ENCODE measurements at places on chromosomes 7 and 10. TPM values are rescaled to one million over a fixed set of nuclear protein-coding genes. Genes with fewer than 3 reads are reported as not detected.

The GRID2IP gene
- total RNA-seq = 1.7 TPM

The OPN4 gene
- not detected for total RNA-seq

The AGR3 gene
- not detected for total RNA-seq

GRCh38 chr10:123784646-123785045 lies 107.0 kb downstream of the CPXM2 start:
- H3K27me3 ChIP-seq = no peaks in the 10 kb centered on the region
- H3K4me3 ChIP-seq = no peak overlapping the region
- H3K36me3 ChIP-seq = no peaks in the 10 kb centered on the region
- no peak for DNase-seq

DNA sequence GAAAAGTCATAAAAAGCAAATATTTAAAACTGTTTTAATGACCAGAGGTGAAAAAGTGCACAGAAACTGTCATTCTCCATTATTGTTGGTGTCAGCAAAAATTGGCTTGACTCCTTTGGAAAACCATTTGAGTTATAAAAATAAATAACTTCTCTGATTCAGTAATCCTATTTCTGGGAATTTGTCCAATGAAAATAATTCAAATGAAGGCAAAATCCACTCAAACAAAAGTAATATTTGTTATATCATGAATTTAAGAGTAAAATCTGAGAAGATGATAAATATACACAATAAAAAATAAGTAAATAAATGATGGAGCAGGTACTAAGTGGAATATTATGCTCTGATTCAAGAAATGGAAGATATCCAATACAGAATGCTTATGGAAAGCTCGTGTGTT lies 326.6 kb upstream of the KLF6 start:
- no peaks in the 10 kb centered on the region for H3K36me3 ChIP-seq
- H3K4me3 ChIP-seq = no peak overlapping the region
- DNase-seq = no peak
- H3K27ac ChIP-seq = no peak overlapping the region
- H3K4me1 ChIP-seq = peaks cover 5% of the 10 kb centered on the region

- H3K36me3 ChIP-seq = no peaks in the 10 kb centered on the region
- no peak overlapping the region for H3K27ac ChIP-seq
- no peaks in the 10 kb centered on the region for H3K27me3 ChIP-seq
These were observed 5.8 kb downstream of the CFAP69 start for GRCh38 chr7:90250601-90251303.

DNA sequence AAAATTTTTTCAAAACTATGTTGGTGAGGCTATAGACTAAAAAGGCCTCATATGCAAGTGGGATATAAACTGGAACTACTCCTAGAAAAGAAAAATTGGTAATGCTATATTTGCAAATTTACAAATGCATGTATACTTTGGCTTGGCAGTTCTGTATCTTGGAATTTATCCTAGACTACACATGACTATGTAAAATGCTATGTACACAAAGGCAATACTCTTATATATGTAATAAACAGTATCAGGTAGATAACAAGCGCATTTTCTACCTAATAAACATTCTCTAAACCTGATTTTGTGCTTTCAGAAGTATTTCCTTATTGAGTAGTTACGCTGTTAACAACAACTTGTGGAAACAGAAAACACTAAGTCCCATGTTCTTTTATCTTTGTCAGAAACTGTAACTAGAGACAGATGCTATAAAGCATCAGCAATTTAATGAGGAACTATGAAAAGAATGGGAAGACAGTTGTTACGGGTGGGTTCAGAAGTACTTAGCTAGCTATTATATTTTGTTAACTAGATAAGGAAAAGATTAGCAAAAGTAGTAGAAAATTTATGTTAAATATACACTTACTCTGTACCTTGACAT lies 107.8 kb downstream of the ARHGAP12 start:
- H3K27me3 ChIP-seq = no peaks in the 10 kb centered on the region
- no peak overlapping the region for H3K4me3 ChIP-seq
- H3K27ac ChIP-seq = no peak overlapping the region
- DNase-seq = no peak

DNA sequence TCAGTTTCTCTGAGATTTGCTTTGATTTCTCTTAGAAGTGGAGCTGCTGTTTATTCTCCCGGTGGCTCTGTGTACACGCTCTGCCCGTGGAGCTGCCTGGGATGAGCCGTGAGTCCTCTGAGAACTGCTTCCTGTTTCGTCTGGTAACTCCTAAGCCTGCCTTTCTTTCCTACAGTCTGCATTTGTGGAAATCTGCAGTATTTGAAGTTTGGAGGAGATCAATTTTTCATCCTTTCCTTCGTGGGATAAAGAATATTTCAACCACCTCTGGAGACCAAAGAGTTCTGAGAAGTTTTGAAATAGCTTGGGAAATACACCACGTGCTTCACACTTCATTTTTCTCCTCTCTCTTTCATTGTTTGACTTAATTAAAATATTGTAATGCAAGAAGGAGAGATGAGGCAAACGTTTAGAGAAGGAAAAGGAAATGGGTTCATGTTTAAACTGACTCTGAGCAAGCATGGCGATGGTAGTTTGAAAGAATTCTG lies 311.9 kb downstream of the LRMDA start:
- DNase-seq = no peak
- H3K4me1 ChIP-seq = no peaks in the 10 kb centered on the region
- H3K27me3 ChIP-seq = no peaks in the 10 kb centered on the region
- no peak overlapping the region for H3K27ac ChIP-seq

All from B cell (primary cell).